Vagina (tissue), 2 donors: ENCODE measurements at places on chromosomes 4 and X.

- H3K27ac ChIP-seq = peak overlapping the region; percentile 74
- H3K36me3 ChIP-seq = peaks cover 4% of the 10 kb centered on the region
- no peaks in the 10 kb centered on the region for H3K4me1 ChIP-seq
- DNase-seq = no peak
These were observed 1.4 kb upstream of the PHF8 start for GRCh38 chrX:54045563-54046228.

GRCh38 chr4:72119946-72120345 lies 88.1 kb downstream of the NPFFR2 start:
- H3K27me3 ChIP-seq = no peaks in the 10 kb centered on the region
- DNase-seq = no peak
- H3K4me1 ChIP-seq = no peaks in the 10 kb centered on the region
- H3K36me3 ChIP-seq = no peaks in the 10 kb centered on the region
- no peak overlapping the region for H3K27ac ChIP-seq

GRCh38 chr4:85028910-85029309 lies 62.4 kb upstream of the WDFY3 start:
- H3K36me3 ChIP-seq = no peaks in the 10 kb centered on the region
- no peaks in the 10 kb centered on the region for H3K4me1 ChIP-seq
- H3K27ac ChIP-seq = no peak overlapping the region
- no peak overlapping the region for H3K4me3 ChIP-seq
- no peak for DNase-seq
- no peaks in the 10 kb centered on the region for H3K27me3 ChIP-seq

DNA sequence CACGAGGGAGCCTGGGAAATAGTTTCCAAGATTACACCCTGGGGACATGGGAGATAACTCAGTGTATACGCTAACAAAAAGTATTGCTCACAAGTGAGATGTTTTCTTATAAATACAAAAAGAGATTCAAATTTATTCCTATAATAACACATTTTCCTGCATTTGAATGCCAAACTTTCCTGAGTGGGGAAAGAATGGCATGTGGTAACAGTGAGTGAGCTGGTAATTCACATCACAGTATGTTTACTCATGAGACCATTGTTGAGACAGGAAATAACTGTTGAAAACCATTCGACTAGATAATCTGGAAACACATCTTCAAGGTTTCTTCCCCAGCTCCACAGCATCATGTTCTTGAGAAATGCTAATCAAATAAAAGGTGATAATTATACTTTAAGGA lies 109.1 kb downstream of the TASL start:
- no peak overlapping the region for H3K4me3 ChIP-seq
- H3K36me3 ChIP-seq = no peaks in the 10 kb centered on the region
- no peaks in the 10 kb centered on the region for H3K4me1 ChIP-seq
- no peaks in the 10 kb centered on the region for H3K27me3 ChIP-seq

- no peaks in the 10 kb centered on the region for H3K4me1 ChIP-seq
- no peaks in the 10 kb centered on the region for H3K27me3 ChIP-seq
- no peak for DNase-seq
These were observed 29.8 kb upstream of the PTCHD1 start for GRCh38 chrX:23304881-23305280.

- no peak overlapping the region for H3K4me3 ChIP-seq
- H3K27me3 ChIP-seq = no peaks in the 10 kb centered on the region
- no peaks in the 10 kb centered on the region for H3K36me3 ChIP-seq
- DNase-seq = no peak
- H3K4me1 ChIP-seq = no peaks in the 10 kb centered on the region
- no peak overlapping the region for H3K27ac ChIP-seq
These were observed 1053.0 kb upstream of the IGFBP7 start for GRCh38 chr4:58163156-58163555.

DNA sequence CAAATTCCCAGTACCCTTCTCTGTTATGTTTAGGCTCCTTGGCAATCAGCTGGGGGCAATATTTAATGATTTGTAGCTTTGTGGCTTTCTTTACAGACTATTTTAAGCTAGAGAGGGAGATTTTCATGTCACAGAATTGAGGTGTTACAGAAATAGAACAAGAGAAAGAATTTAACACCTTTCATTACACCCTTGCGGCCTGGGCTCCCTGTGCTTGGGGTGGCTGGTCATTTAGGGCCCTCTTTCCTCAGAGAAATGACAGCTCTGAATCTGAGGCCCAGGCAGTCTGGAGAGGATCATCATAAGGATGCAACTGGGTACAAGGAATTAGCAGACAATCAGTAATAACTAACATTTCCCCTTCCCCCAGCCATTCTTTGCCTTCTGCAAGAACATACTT lies 104.5 kb upstream of the INTU start:
- peaks cover 6% of the 10 kb centered on the region for H3K4me1 ChIP-seq
- H3K27me3 ChIP-seq = no peaks in the 10 kb centered on the region
- DNase-seq = no peak
- no peak overlapping the region for H3K4me3 ChIP-seq

GRCh38 chr4:26273616-26273980 lies 47.2 kb upstream of the RBPJ start:
- H3K4me1 ChIP-seq = peaks cover 11% of the 10 kb centered on the region
- H3K27ac ChIP-seq = no peak overlapping the region
- no peaks in the 10 kb centered on the region for H3K27me3 ChIP-seq
- no peaks in the 10 kb centered on the region for H3K36me3 ChIP-seq
- no peak overlapping the region for H3K4me3 ChIP-seq
- no peak for DNase-seq

- no peaks in the 10 kb centered on the region for H3K4me1 ChIP-seq
- no peaks in the 10 kb centered on the region for H3K36me3 ChIP-seq
- no peak overlapping the region for H3K4me3 ChIP-seq
- no peak overlapping the region for H3K27ac ChIP-seq
- H3K27me3 ChIP-seq = no peaks in the 10 kb centered on the region
- no peak for DNase-seq
These were observed 94.5 kb downstream of the DHX15 start for GRCh38 chr4:24489870-24490269.

GRCh38 chr4:170274616-170275015 lies 184.9 kb upstream of the AADAT start:
- no peak overlapping the region for H3K27ac ChIP-seq
- no peak overlapping the region for H3K4me3 ChIP-seq
- no peak for DNase-seq
- no peaks in the 10 kb centered on the region for H3K4me1 ChIP-seq
- H3K27me3 ChIP-seq = no peaks in the 10 kb centered on the region
- H3K36me3 ChIP-seq = no peaks in the 10 kb centered on the region

DNA sequence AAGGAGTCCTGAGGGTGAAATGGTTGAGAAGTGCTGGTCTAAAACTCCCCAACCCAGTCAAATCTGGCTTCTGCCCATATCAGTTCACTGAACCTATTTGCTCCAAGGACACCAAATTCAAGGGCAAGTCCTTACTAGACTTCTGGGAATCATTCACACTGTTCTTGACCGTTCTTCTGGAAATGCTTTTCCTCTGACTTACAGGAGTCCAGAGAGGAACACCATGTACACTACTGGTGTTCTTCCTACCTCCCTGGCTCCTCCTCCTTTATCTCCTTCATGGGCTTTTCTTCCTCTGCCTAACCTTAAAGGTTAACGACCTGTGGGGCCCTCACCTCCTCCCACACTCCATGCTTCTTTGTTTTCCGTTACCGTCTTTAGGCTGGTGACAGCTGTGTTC lies 281.3 kb downstream of the FRMPD4 start:
- DNase-seq = no peak
- H3K36me3 ChIP-seq = no peaks in the 10 kb centered on the region
- H3K27me3 ChIP-seq = no peaks in the 10 kb centered on the region

DNA sequence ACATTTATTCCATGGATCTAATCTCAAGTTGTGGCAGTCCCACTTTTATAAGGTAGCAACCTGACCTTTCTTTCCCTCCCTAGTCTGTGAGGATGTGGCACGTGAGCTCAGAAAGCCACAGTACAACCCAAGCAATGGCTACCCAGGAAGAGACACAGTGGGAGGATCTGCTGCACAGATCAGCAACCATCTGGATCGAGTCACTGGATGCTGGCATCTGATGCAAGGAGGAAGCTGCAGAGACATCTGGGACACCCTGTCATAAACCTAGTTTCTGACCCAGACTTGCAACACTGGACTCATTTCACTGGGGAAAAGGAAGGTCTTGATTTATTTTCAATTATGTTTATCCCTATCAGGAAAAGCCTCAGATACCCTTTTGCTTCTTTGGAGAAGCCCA lies 327.1 kb downstream of the PAPSS1 start:
- no peak for DNase-seq
- H3K27me3 ChIP-seq = no peaks in the 10 kb centered on the region
- no peaks in the 10 kb centered on the region for H3K36me3 ChIP-seq
- H3K4me1 ChIP-seq = no peaks in the 10 kb centered on the region

DNA sequence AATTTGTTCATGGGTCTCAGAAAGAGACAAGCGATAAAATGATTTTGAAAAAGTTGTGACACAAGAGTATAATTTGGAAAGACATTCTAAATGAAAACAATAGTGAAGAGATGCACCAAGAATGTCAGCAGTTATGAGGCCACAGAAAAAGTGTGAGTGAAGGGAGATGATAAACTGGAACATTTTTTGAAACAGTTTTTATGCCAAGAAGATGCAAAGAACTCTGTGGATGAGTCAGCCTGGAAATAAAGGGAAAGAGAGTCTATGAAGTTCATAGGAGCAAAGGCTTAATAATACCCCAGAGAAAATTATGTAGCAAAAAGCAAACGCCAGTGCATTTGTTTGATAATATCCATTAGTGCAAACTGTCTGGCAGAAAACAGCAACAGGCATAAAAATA lies 188.4 kb upstream of the TBC1D9 start:
- H3K4me3 ChIP-seq = no peak overlapping the region
- no peaks in the 10 kb centered on the region for H3K36me3 ChIP-seq
- peaks cover 13% of the 10 kb centered on the region for H3K4me1 ChIP-seq
- H3K27ac ChIP-seq = no peak overlapping the region

DNA sequence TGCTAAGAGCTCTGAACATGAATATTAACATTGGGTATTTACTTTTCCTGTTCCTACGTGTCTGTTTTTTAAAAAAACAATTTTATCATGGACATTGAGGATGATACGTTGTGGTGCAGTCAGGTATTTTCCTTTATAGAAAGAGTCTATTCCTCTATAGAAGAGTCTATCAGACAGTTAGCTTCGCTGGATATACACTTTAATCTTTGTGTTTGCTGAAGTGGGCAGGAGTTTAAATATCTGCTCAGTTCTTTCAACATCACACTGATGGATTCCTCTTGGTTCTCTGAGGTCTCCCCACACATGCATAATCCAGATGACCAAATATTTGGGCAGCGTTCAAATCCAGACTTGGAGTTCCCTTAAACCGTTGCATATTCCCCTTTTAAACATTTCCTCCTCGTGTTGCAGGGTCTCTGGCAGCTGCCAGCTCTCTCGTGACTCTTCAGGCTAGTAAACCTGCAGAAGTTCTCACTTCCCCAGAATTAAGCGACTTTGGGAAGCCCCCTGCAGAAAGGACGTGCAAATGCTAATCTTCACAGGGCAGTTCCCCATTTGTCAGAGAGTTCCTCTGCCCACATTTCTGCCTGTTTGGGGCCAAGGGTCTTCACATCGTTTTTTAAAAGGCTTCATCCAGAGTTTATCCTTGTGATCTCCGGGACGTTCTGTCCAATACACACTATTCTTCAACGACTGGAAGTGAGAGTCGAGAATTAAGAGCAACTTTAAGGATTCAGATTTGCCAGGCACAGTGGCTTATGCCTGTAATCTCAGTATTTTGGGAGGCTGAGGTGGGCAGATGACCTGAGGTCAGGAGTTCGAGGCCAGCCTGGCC lies 20.5 kb upstream of the DHRSX start:
- no peaks in the 10 kb centered on the region for H3K36me3 ChIP-seq
- no peak for DNase-seq
- H3K4me3 ChIP-seq = no peak overlapping the region
- H3K27ac ChIP-seq = no peak overlapping the region
- H3K27me3 ChIP-seq = no peaks in the 10 kb centered on the region

DNA sequence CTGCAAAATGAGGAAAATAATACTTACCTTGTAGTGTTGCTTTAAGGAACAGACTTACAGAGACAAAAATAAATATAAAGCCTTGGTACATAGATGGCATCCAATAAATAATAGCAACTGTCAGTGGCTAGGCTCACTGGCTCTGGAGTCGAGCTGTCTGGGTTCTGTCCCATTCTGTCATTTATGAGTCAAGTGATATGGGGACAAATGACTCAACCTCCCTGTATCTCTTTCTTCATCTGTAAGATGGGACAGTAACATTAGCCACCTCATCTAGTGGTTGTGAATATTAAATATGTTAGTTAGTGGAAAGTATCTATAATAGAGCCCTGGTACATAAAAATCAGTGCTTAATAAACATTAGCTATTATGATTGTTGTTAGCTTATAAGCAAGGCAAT lies 16.7 kb upstream of the GATB start:
- H3K4me3 ChIP-seq = no peak overlapping the region
- H3K4me1 ChIP-seq = no peaks in the 10 kb centered on the region
- H3K27me3 ChIP-seq = no peaks in the 10 kb centered on the region
- no peak for DNase-seq
- no peaks in the 10 kb centered on the region for H3K36me3 ChIP-seq
- H3K27ac ChIP-seq = no peak overlapping the region

GRCh38 chr4:173057901-173058300 lies 110.7 kb upstream of the GALNT7 start:
- H3K36me3 ChIP-seq = no peaks in the 10 kb centered on the region
- no peak overlapping the region for H3K27ac ChIP-seq
- no peaks in the 10 kb centered on the region for H3K27me3 ChIP-seq

- no peak overlapping the region for H3K4me3 ChIP-seq
- H3K4me1 ChIP-seq = no peaks in the 10 kb centered on the region
- no peaks in the 10 kb centered on the region for H3K36me3 ChIP-seq
- H3K27ac ChIP-seq = no peak overlapping the region
- no peaks in the 10 kb centered on the region for H3K27me3 ChIP-seq
These were observed 106.1 kb downstream of the ARAP2 start for GRCh38 chr4:36138220-36138619.

- H3K27me3 ChIP-seq = no peaks in the 10 kb centered on the region
- DNase-seq = no peak
- H3K36me3 ChIP-seq = no peaks in the 10 kb centered on the region
- H3K4me1 ChIP-seq = no peaks in the 10 kb centered on the region
- H3K4me3 ChIP-seq = no peak overlapping the region
- no peak overlapping the region for H3K27ac ChIP-seq
These were observed 153.8 kb downstream of the KLF8 start for GRCh38 chrX:56385960-56386359.

GRCh38 chr4:173380987-173381386 lies 10.2 kb downstream of the SAP30 start:
- H3K27ac ChIP-seq = no peak overlapping the region
- DNase-seq = no peak
- H3K36me3 ChIP-seq = no peaks in the 10 kb centered on the region
- H3K4me1 ChIP-seq = no peaks in the 10 kb centered on the region
- no peaks in the 10 kb centered on the region for H3K27me3 ChIP-seq
- H3K4me3 ChIP-seq = no peak overlapping the region

- no peak for DNase-seq
- no peak overlapping the region for H3K4me3 ChIP-seq
These were observed 614.5 kb upstream of the LCORL start for GRCh38 chr4:18636001-18636585.

DNA sequence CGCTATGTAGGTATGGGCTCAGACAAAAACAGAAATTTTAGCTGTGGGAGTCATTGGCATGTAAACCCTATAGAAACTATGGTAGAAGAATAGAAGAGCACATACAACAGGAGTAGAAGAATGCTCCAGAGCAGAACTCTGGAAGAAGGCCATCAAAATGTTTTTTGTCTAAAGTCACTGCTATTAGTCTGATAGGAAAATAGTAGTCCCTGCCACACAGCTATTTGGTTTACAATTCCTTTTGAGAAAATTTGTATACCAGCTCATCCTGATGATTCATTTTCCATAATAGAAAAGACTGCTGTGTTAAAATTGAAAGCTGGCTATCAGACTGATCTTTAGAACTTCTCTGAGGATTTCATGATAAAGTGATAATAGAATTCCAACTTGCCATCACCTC lies 32.8 kb upstream of the ADAD1 start:
- no peak overlapping the region for H3K4me3 ChIP-seq
- H3K4me1 ChIP-seq = no peaks in the 10 kb centered on the region
- H3K27ac ChIP-seq = no peak overlapping the region
- H3K36me3 ChIP-seq = no peaks in the 10 kb centered on the region
